ENCODE measurements at places on chromosomes 5 and 9.

GRCh38 chr5:93915142-93915553 is 173.7 kb upstream of the POU5F2 start:
- no peak for DNase-seq

GRCh38 chr5:126198531-126198930 is 224.7 kb upstream of the GRAMD2B start:
- DNase-seq = no peak

DNA sequence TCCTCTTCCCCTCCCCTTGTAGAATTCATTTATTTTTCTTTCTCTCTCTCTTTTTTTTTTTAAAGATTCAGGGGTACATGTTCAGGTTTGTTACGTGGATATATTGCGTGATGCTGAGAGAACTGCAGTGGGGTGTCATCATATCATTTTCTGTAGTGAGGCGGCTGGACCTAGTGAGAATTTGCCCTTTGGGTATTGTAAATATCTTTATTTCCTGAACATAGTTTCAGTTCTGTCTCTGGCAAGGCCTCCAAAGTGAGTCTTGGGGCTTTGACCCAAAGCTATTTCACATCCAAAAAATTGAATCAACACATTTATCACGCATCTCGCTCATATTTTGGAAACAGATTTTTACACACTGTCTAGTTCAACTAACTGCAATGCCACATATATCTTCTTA is 25.4 kb upstream of the MYOT start:
- no peak for DNase-seq

DNA sequence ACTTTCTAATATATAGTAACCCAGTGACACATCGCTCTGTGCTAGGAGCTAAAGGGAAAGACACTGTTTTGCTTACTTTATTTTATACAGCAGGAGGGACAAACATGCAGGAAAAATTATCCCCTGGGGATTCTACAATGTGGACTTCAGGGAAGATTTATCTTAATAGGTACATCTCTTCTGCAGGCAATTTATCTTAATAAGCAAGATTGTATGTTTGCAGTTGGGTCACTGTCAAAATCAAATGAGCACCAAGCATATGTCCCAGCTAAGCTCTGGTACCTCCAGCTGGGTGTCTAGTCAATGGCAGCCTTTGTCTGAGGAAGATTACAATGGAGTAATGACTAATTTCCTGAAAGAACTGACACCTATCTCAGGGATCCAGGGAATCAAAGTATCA is 309.9 kb upstream of the PANK3 start:
- DNase-seq = no peak

- DNase-seq = no peak
These were observed 206.0 kb downstream of the FBXO4 start for GRCh38 chr5:42131081-42131480.

- DNase-seq = peak; percentile 89
These were observed at the start of gene GLIPR2 for GRCh38 chr9:36136272-36136893. Gene GLIPR2, plus strand, starts transcription at chr9:36136733. Its CDS starts 46 bp downstream, at chr9:36136779.

DNA sequence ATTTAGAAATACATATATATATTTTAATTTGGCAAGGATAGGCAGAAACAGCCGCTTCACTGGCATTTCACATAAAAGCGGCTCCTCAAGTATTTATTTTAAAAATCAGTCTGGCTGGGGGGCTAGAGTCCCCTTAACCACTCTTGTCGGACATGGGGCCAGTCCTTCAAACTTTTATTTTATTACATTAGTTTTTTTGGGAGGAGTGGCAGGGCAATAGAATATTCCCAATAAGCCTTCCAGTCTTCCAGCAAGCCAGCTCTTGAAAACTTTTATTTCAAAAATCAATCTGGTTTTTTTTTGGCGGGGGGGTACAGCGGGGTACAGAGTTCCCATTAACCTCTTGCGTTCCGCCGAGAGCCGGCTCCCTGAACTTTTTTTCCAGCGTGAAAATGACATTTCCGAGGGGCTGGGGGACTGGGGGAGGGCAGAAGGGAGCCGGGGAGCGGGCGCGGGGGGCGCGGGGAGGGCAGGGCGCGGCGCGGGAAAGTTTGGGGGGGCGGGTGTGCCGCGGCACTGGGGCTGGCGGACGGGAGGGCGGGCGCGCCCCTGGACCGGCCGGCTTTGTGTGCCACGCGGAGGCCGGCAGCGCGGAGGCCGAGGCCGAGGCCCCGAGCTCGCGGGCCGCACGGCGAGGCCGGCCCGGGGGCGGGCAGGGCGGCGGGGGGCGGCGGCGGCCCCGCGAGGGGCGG is 504 bp upstream of the ZNF618 start:
- peak; percentile 23 for DNase-seq

GRCh38 chr5:10836986-10837385 is 76.0 kb upstream of the DAP start:
- DNase-seq = no peak

DNA sequence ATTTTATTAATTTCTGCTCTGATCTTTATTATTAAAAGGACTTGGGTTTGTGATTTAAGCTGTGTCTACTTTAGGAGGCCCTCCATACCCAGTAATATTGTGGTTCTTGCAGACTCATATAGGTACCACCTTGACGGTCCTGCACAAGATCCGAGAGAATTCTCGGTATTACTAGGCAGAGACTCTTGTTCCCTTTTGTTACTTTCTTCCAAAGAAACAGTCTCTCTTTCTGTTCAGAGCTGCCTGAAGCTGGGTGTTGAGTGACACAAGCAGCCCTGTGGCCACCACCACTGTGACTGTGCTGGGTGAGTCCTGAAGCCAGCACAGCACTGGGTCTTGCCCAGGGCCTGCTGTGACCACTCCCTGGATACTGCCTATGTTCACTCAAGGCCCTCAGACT is 666.6 kb downstream of the SEMA5A start:
- DNase-seq = no peak

GRCh38 chr9:136823136-136824046 is 15.6 kb downstream of the RABL6 start:
- DNase-seq = peak; percentile 22

GRCh38 chr5:177511796-177512675 is 2.4 kb upstream of the DOK3 start:
- DNase-seq = no peak

- DNase-seq = peak; percentile 41
These were observed 144.1 kb upstream of the NFIL3 start for GRCh38 chr9:91567642-91568274.

DNA sequence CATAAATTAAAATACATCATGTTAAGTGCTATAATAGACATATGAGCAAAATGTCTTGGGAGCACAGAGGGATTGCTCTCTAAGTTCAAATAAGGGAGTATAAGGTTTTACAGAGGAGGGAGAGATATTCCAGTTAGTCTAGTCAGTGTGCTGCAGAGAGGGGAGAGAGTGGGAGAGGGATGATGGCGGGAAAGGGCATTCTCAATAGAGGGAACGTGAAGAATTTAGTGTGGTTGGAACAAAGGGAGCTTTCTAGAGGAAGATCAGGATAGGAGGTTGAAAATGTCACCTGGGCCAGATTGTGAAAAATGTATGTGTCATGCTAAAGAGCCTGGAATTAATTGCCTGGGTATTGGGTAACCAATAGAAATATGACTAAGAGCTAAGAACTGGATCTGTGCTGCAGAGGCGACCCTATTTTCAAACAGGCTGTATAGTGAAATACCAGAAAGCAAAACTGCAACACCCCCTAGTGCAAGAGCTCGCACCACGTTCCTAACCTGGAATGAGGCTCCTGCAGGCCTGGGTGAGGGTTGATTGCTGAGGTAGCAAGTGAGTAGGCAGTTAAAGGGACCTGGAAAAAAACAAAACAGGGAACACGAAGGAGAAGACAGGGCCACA is 791.8 kb upstream of the C9orf72 start:
- no peak for DNase-seq

DNA sequence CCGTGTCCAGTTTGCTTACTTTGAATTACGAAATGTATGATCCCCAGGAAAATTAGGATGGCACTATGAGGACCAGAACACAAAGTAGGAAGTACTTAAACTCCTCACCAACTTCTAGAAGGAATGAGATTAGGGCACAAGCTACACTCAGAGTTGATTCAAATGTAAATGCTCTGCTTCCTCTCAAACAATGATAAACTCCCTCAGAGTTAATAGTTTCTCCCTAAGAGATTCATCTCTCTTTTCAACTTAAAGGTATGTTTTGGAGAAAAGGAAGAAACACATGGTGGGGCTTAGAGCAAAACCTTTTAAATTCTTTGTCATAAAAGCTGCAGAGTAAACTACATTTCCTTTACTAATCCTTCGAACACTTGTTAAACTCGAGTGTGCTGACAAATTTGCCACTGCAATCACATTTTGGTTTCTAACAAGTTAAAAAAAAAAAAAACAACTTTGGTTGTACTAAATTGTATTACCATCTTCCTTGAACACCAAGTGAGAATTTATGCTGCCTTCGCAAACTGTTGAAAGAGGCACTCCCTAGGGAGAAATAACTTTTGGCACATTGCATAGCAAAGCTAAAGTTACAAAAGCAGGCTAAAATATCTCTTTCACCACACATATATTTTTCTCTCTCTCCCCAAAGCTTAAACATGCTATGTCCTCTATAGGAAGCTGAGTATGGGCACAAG is 66.6 kb downstream of the DENND1A start:
- DNase-seq = no peak

- no peak for DNase-seq
These were observed 338.3 kb downstream of the RAB3C start for GRCh38 chr5:58921159-58921558.

GRCh38 chr5:117205894-117206293 is 631.3 kb upstream of the SEMA6A start:
- DNase-seq = no peak

GRCh38 chr5:96180684-96181435 is 219.2 kb upstream of the ELL2 start:
- DNase-seq = no peak

GRCh38 chr5:110203661-110204060 is 513.9 kb downstream of the MAN2A1 start:
- DNase-seq = no peak

- DNase-seq = no peak
These were observed 1489.8 kb upstream of the C9orf72 start for GRCh38 chr9:29063031-29063430.

- DNase-seq = no peak
These were observed 3.2 kb downstream of the SLC22A4 start for GRCh38 chr5:132297211-132297940.

- DNase-seq = peak; percentile 86
These were observed 995 bp downstream of the IPPK start for GRCh38 chr9:92668746-92669526.

GRCh38 chr5:75108515-75108914 is 56.2 kb upstream of the GCNT4 start:
- DNase-seq = no peak

Data from heart left ventricle (tissue), 16 donors.